ENCODE measurements at places on chromosomes 5 and 9.

DNA sequence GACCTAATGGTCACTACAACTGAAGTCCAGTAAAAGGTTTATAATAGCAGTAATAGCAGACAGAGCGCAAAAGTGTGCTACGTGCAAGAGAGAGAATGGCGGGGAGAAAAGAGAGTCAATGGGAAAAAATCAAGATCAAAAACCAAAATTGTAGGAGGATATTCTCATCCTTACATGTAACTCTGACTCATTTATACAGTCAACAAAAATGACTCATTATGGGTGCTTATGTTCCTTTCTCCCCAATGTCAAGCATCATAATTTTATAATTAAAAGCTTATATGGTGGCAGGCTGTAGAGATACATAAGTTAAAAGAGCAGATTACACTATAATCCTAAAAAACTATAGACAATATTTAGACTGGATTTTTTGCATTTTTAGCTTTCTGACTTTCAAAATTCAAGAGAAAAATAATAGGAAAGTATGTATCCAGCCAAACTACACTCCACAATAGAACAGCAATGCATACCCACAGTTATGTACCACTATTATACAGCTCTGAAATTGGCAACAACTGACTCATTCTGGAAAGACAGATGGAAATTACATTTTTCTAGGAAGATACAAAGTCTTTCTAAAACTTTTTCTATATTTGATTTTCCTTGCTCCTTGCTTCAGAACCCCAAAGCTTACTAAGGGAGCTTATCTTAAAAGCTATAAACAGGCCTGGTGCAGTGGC is 78.4 kb downstream of the PLPP1 start:
- DNase-seq, result no peak
- H3K4me3 ChIP-seq, result no peak overlapping the region
- H3K27ac ChIP-seq, result no peak overlapping the region
- no peaks in the 10 kb centered on the region for H3K27me3 ChIP-seq

GRCh38 chr9:38720083-38720745 is at the start of gene FAM240B:
Gene FAM240B (minus strand): TSS chr9:38720133. CDS start chr9:38703999, 16,134 bp downstream.
- no peak for DNase-seq
- H3K4me1 ChIP-seq, result no peaks in the 10 kb centered on the region

GRCh38 chr5:60843386-60843935 is 608 bp downstream of the ELOVL7 start:
- H3K4me3 ChIP-seq, result peak overlapping the region; percentile 91
- peaks cover 16% of the 10 kb centered on the region for H3K4me1 ChIP-seq
- H3K27me3 ChIP-seq, result peaks cover 38% of the 10 kb centered on the region

GRCh38 chr5:167754501-167755021 is 536.9 kb upstream of the WWC1 start:
- no peak overlapping the region for H3K27ac ChIP-seq
- H3K4me1 ChIP-seq, result no peaks in the 10 kb centered on the region
- H3K4me3 ChIP-seq, result no peak overlapping the region
- no peak for DNase-seq
- no peaks in the 10 kb centered on the region for H3K36me3 ChIP-seq

DNA sequence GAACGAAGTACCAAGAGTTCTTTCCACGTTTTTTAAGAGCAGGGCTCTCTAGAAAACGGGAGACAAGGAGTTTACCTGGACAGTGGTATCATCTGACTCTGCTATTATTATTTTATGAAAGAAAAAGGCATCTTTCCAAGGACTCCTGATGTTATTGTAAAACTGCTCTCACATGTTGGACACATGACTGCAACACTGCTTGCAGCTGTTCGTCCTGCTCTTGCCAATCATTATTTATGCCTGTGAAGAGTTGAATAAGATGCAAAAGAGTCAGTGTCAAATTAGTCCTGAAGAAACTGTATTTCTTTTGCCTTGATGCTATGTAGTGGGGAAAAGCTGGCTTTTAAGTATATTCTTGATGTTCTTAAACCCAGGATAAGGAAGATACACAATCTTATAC is 284.5 kb upstream of the PTGER4 start:
- H3K4me1 ChIP-seq, result no peaks in the 10 kb centered on the region
- no peak overlapping the region for H3K4me3 ChIP-seq
- DNase-seq, result no peak
- H3K36me3 ChIP-seq, result no peaks in the 10 kb centered on the region

DNA sequence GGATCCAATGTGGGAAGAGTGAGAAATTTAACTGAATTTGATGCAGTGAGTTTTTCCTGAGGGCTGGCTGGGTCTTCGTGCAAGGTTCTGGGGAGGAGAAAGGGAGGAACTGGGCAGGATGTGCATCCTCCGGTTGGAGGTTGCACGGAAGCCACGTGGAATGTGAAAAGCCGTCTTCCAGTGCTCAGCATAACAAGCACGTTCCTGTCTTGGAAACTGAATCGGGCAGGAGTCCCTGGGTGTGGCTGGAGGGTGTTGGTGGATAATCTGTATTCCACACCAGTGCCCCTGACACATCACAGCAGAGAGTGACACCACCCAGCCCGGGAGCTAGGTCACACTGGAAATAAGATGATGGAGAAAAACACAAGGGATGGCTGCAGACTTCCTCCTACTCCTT is 154.3 kb downstream of the C5orf15 start:
- H3K27ac ChIP-seq, result no peak overlapping the region
- H3K27me3 ChIP-seq, result peaks cover 45% of the 10 kb centered on the region
- H3K4me3 ChIP-seq, result no peak overlapping the region
- H3K36me3 ChIP-seq, result no peaks in the 10 kb centered on the region

- no peak for DNase-seq
- no peaks in the 10 kb centered on the region for H3K27me3 ChIP-seq
- no peaks in the 10 kb centered on the region for H3K4me1 ChIP-seq
- no peak overlapping the region for H3K4me3 ChIP-seq
These were observed 254.3 kb downstream of the ZSWIM6 start for GRCh38 chr5:61586096-61587084.

DNA sequence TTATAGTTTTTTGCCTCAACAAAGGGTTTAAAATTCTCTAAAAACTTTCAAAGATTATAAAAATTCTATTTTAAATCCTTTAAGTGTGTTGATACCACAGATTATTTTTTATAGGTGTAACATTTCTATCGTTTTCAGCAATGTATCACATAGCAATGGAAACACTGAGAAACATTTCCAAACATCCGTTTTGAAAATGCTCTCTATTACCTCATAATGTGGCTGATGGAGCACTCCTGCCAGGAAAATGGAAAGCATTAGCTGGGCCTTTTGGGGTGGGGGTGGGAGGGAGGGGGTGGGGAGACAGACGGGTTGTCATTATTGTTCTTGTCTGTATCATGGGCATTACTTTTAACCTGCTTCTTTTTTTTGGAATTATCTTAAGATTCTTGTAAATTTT is 516.5 kb downstream of the ACTL7B start:
- H3K27me3 ChIP-seq, result peaks cover 26% of the 10 kb centered on the region
- peaks cover 15% of the 10 kb centered on the region for H3K4me1 ChIP-seq
- H3K27ac ChIP-seq, result no peak overlapping the region

- no peak overlapping the region for H3K27ac ChIP-seq
- H3K36me3 ChIP-seq, result no peaks in the 10 kb centered on the region
- peaks cover 18% of the 10 kb centered on the region for H3K4me1 ChIP-seq
- DNase-seq, result no peak
- no peak overlapping the region for H3K4me3 ChIP-seq
These were observed 336.7 kb downstream of the AGTPBP1 start for GRCh38 chr9:85404911-85405565.

GRCh38 chr5:138974227-138975063 is 99.3 kb upstream of the LRRTM2 start:
- H3K27ac ChIP-seq, result no peak overlapping the region
- no peak overlapping the region for H3K4me3 ChIP-seq

DNA sequence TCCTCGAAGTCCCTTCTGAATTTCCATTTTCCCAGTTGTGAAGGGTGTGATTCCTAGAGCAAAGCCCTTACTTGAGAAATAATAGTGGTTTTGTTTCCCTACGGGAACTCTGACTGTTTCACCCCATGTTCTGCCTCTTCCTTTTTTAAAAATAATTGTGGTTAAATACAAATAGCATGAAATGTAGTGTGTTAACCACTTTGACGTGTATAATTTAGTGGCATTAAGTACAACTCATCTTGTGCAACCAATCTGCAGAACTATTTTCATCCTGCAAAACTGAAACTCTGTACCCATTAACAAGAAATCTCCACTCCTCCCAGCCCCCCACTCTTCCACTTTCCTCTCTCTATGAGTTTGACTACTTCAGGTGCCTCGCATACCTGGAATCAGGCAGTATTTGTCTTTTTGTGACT is 35.6 kb upstream of the HAND1 start:
- H3K27ac ChIP-seq, result no peak overlapping the region
- no peaks in the 10 kb centered on the region for H3K36me3 ChIP-seq
- peaks cover 57% of the 10 kb centered on the region for H3K27me3 ChIP-seq
- H3K4me1 ChIP-seq, result peaks cover 7% of the 10 kb centered on the region
- DNase-seq, result no peak

GRCh38 chr5:139108063-139108824 is 89.9 kb downstream of the SIL1 start:
- H3K36me3 ChIP-seq, result peaks cover 7% of the 10 kb centered on the region
- no peak for DNase-seq
- peak overlapping the region; percentile 37 for H3K27ac ChIP-seq
- no peaks in the 10 kb centered on the region for H3K27me3 ChIP-seq
- no peak overlapping the region for H3K4me3 ChIP-seq

GRCh38 chr5:159386028-159386711 is 55.9 kb upstream of the IL12B start:
- no peaks in the 10 kb centered on the region for H3K4me1 ChIP-seq
- no peaks in the 10 kb centered on the region for H3K27me3 ChIP-seq
- no peak for DNase-seq
- H3K27ac ChIP-seq, result no peak overlapping the region
- H3K4me3 ChIP-seq, result no peak overlapping the region

GRCh38 chr5:112885001-112885400 is 23.9 kb downstream of the SRP19 start:
- no peak overlapping the region for H3K4me3 ChIP-seq
- H3K27me3 ChIP-seq, result no peaks in the 10 kb centered on the region
- H3K27ac ChIP-seq, result no peak overlapping the region
- H3K36me3 ChIP-seq, result peaks cover 15% of the 10 kb centered on the region

DNA sequence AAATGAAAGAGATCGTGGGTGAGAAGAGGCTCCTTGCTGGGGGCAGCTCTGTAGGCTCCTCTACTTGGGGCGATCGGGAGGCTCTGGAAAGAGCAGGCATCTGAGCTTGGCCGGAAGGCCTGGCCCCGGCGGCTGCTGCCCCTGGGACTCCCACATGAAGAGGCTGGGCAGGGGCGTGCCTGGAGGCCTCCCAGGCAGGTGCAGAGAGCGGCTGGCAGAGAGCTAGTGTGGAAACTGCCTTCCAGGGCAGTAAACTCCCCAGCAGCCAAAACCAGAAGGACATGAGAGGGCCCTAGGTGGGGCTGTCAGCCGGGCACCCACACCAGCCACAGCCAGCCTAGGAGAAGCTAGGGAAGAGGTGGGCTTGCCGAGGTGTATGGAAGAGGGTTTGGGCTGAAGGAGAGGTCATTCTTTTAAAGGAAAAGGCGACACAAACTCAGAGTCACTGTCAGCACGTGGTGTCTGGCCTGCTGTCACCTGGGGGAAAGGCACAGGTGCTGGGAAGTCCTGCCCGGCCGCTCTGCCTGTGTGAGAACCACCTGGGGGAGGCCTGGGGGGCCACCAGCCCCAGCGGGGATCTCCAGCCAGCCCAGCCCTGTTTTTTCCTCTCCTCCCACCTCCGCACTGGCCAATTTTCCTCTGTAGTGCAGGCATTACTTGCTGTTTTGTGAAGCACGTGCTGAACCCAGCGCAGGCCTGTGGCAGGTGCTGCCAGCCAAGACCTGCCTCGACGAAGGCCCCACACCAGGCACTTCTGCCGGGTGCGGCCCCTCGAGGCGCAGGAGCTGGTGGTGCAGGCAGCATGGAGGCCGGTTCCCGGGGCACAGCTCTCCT is 44.8 kb upstream of the EGFL7 start:
- no peak overlapping the region for H3K27ac ChIP-seq
- H3K36me3 ChIP-seq, result no peaks in the 10 kb centered on the region
- DNase-seq, result no peak
- peaks cover 9% of the 10 kb centered on the region for H3K4me1 ChIP-seq
- H3K4me3 ChIP-seq, result no peak overlapping the region
- peaks cover 15% of the 10 kb centered on the region for H3K27me3 ChIP-seq

DNA sequence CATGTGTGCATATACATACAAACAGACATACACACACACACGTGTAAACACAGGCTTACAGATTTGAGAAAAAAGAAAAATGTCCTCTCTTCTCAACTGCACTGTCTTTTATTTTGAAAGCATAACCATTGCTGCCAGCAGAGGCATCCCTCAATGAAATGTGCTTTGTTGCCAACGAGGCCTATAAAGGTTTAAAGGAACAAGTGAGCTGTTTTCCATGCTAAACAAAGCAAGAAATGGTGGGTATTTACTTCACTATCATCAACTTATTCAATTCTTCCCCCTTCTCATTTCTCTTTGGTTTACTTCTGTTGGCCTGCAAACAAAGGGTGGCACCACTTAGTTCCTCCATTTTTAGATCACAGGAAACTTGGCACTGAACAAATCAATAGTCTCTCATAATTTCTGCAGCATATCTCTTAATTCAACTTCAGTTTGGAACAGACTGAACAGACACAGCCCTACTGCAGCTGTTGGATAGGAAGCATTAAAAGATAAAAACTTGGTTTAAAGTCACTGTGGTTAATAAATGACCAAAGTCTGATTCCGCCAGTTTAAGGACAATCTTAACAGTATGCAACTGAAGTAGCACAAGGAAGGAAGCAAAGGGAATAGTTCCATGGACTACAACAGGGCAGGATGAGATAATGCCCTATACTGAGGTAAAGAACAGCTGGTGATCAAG is 21.7 kb downstream of the TTC33 start:
- H3K36me3 ChIP-seq, result peaks cover 17% of the 10 kb centered on the region
- no peak overlapping the region for H3K4me3 ChIP-seq
- no peaks in the 10 kb centered on the region for H3K27me3 ChIP-seq
- DNase-seq, result no peak
- peak overlapping the region; percentile 69 for H3K27ac ChIP-seq
- H3K4me1 ChIP-seq, result peaks cover 32% of the 10 kb centered on the region

GRCh38 chr5:42855386-42855785 is 43.7 kb upstream of the SELENOP start:
- no peaks in the 10 kb centered on the region for H3K27me3 ChIP-seq
- no peak for DNase-seq
- no peak overlapping the region for H3K27ac ChIP-seq

GRCh38 chr5:145718956-145719355 is 116.2 kb downstream of the PRELID2 start:
- no peaks in the 10 kb centered on the region for H3K36me3 ChIP-seq
- H3K4me1 ChIP-seq, result peaks cover 6% of the 10 kb centered on the region
- no peaks in the 10 kb centered on the region for H3K27me3 ChIP-seq
- H3K4me3 ChIP-seq, result no peak overlapping the region
- no peak overlapping the region for H3K27ac ChIP-seq

Data from progenitor cell of endocrine pancreas (in vitro differentiated cells).